ENCODE measurements at places on chromosomes 1 and 21. TPM values are rescaled to one million over a fixed set of nuclear protein-coding genes. Genes with fewer than 3 reads are reported as not detected.

The COL8A2 gene
- total RNA-seq = 0.12 TPM

The ARHGEF16 gene
- 6.7 TPM for total RNA-seq

The C1orf226 gene
- 0.12 TPM for total RNA-seq

The NAV1 gene
- total RNA-seq = 0.94 TPM

The DEPDC1 gene
- total RNA-seq = 192 TPM

The EXOC8 gene
- total RNA-seq = 20.1 TPM

The IL19 gene
- total RNA-seq = not detected

The PTPRC gene
- total RNA-seq = not detected

The CD48 gene
- not detected for total RNA-seq

The AGPAT3 gene
- total RNA-seq = 27.5 TPM

The LRRN2 gene
- 0.82 TPM for total RNA-seq

The RPS6KA1 gene
- total RNA-seq = 11.7 TPM

The KIAA1614 gene
- 0.20 TPM for total RNA-seq

The FAM151A gene
- total RNA-seq = not detected

The RGS2 gene
- 1,197 TPM for total RNA-seq

The ETNK2 gene
- total RNA-seq = not detected

The IL20 gene
- not detected for total RNA-seq

The RHOC gene
- 76.9 TPM for total RNA-seq

The PGLYRP3 gene
- not detected for total RNA-seq

The RNU1-3 gene
- total RNA-seq = under 0.01 TPM

The ILDR2 gene
- 0.38 TPM for total RNA-seq

The LHX8 gene
- not detected for total RNA-seq

The AMY1C gene
- total RNA-seq = not detected

The C1QTNF12 gene
- 1.3 TPM for total RNA-seq

The TRIM58 gene
- total RNA-seq = not detected

The ZNF697 gene
- 3.2 TPM for total RNA-seq

The C1QB gene
- total RNA-seq = not detected

The CFAP74 gene
- total RNA-seq = not detected

The B3GALT2 gene
- not detected for total RNA-seq

The UTS2 gene
- total RNA-seq = not detected

The SPRR2F gene
- total RNA-seq = not detected

The COL6A2 gene
- total RNA-seq = 3.6 TPM

The KCND3 gene
- total RNA-seq = 0.09 TPM

The KCNJ15 gene
- not detected for total RNA-seq

The AK4 gene
- total RNA-seq = 43.1 TPM

The GMEB1 gene
- total RNA-seq = 7.0 TPM

The TYW3 gene
- total RNA-seq = 24.0 TPM

The VASH2 gene
- 1.3 TPM for total RNA-seq

The SIKE1 gene
- total RNA-seq = 59.0 TPM

The FCRL1 gene
- total RNA-seq = not detected

The OR2L13 gene
- not detected for total RNA-seq

The ASB17 gene
- not detected for total RNA-seq

The ECM1 gene
- 12.0 TPM for total RNA-seq

The FOXO6 gene
- total RNA-seq = not detected

The VAMP3 gene
- 56.9 TPM for total RNA-seq

All from NCI-H460 (cell line).